A172 (cell line): ENCODE measurements at places on chromosomes 7 and 10.

DNA sequence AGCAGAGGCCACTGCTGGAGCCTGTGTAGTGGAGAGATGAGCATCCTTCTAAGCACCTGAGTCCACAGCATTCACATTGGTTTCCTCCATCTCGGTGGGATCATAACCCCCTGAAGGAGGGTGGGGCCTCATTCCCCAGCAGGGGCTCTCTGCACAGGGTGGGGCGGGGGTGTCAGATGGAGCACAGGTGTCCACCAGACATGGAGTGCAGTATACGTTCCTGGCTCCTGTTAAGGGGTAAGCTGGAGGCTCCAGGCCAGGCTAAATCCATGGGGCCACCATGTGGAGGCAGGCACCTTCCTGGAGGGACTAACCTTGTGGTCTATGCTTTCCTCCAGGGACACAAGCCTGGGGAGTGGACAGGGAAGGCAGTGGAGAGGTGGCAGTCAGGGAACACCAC is 252.6 kb downstream of the GRID1 start:
- DNase-seq: no peak

DNA sequence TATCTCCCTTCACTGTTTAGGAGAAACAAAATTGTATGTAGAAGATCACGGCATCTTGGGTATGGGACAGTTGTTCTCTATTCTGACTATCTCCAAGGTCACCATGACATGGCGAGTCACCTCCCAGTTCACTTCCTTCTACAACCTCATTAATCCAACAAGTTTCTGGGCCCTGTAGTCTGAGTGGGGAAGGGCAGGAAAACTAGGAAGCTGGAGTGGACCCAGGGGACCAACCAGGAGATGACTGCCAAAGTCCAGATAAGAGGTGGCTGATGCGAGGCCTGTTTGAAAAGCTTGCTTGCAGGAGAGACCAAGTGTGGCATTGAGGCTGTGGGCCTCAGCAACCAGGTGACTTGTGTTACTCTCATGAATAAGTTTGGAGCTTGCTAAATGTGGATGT is 584.9 kb downstream of the TNS3 start:
- no peak for DNase-seq

DNA sequence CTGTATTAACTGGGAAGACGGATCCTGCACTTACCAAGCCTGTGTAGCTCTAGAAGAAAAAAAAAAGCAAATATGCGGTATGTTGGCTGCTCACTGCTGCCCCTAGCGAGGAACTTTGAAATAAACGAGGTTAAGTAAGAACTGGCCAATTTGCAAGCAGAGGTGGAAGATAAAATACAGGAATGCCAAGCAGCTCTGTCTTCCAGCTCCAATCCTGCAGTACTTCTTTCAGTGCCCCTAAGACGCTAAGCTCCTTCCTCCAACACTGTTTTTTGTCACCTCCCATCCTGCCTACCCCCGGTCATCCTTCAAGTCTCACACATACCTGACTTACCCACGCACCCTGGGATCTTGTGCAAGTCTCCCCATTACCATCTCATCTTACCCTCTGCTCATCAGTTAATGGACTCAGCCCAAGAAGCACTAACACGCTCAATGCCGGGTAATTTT is 809 bp downstream of the C10orf143 start:
- peak; percentile 57 for DNase-seq

- DNase-seq: no peak
Measured at GRCh38 chr7:297611-298374, 7.8 kb downstream of the FOXL3 start.

DNA sequence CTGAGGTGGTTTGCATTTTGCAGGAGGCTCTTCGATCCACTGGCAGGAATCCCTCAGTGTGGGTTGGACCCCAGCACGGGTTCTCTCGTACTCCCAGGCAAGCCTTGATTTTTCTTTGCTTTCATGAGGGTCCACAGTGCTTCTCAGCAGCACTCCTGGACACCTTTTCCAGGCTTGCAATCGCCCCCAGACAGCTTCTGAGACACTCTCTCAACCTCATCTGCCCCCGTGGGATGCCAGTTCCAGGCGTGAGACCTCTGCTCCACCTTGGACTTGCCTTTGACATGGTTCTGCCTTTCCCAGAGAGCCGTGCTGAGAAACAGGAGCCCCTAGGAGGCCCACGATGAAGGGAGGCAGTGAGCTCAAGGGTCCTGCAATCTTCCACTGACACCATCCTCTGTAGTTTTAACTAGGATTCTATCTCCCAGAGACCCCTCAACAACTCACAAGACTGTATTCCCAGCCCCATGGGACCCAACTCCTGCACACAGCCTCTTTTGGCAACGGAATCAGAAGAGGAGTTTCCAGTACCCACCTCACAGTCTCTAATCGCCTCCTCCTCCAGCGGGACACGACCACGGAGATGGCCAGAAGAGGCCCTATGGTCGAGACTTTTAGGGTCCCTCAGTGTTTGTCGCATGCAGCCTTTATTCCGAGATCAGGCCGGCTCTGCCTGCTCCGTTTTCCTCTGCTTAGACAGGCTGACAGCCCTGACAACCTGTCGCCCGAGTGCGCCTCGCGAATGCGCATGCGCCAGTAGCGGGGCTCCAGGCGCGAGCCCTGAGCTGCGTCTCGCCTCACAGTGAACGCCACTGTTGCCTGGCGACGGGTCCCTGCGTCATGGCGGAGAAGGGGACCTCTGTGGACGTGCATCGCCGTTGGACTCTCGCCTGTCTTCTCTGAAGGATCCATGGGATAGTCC is 26.0 kb upstream of the ZNF273 start:
- DNase-seq: no peak

- DNase-seq: no peak
Measured at GRCh38 chr7:148849393-148850098, 34.5 kb downstream of the EZH2 start.

DNA sequence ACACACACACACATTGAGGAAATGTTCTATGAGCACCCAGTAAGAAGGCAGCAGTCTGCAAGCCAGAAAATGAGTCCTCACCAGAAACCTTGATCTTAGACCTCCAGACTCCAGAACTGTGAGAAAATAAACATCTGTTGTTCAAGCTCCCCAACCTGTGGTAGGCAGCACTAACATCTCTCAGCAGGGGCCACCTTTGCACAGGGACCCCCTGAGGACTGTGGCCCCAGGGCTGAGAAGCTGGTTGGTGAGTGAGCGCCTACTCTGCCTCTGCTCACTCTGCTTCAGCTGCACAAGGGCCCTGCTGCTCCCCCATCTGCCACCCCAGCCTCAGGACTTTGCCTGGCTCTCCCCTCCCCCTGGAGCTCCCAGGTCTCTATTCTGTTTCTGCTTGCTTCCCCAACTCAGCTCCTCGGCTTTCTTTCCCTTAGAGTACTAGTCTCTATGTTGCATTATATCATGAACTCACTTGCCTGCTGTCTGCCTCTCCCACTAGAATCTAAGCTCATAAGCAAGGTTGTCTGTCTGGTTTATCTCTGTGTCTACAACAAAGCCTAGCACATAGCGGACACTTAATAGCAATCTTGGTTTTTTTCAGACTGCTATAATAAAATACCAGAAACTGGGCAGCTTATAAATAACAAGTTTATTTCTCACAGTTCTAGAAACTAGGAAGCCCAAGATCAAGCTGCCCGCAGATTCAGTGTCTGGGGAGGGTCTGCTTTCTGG is 40.4 kb upstream of the PRLHR start:
- no peak for DNase-seq

- peak; percentile 65 for DNase-seq
Measured at GRCh38 chr7:17521437-17521836, 223.0 kb downstream of the AHR start.
